ENCODE measurements at places on chromosomes 4 and X. TPM values are rescaled to one million over a fixed set of nuclear protein-coding genes. Genes with fewer than 3 reads are reported as not detected.

- DNase-seq = no peak
Observed at GRCh38 chr4:171929907-171930306, 116.7 kb downstream of the GALNTL6 start.

GRCh38 chr4:10048941-10049697 lies 27.8 kb upstream of the SLC2A9 start:
- no peak for DNase-seq

DNA sequence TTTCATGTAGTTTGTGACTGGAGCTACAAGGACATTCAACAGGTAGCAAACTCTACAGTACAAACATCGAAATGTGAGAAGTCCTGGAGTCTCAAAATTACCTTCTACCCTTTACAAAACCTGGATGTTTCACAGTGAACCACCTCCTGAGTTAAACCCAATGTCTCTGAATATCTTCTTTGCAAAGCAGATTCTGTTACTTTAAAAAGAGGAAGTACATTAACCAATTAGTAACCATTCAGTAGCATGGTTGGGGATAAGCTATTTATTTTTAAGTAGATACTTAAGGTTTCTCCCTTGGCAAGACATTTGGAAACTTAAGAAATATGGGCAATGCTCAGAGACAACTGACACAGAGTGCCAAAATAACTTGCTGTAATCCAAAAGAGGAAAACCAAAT lies 371.9 kb upstream of the NWD2 start:
- DNase-seq = no peak

Gene CFAP47
- total RNA-seq = not detected

Measured in activated naive CD4-positive, alpha-beta T cell treated with anti-CD3 and anti-CD28 coated beads for 36 hours (primary cell).